ENCODE measurements at places on chromosomes 12 and 14. TPM values are rescaled to one million over a fixed set of nuclear protein-coding genes. Genes with fewer than 3 reads are reported as not detected.

- peaks cover 29% of the 10 kb centered on the region for H3K4me1 ChIP-seq
- peak overlapping the region; percentile 30 for H3K4me3 ChIP-seq
- peaks cover 19% of the 10 kb centered on the region for H3K36me3 ChIP-seq
- H3K27ac ChIP-seq = no peak overlapping the region
- DNase-seq = no peak
- H3K27me3 ChIP-seq = peaks cover 32% of the 10 kb centered on the region
Observed at GRCh38 chr12:53677800-53678148, 1.9 kb upstream of the ATP5MC2 start.

- no peak for DNase-seq
- no peak overlapping the region for H3K27ac ChIP-seq
- H3K36me3 ChIP-seq = no peaks in the 10 kb centered on the region
- no peaks in the 10 kb centered on the region for H3K27me3 ChIP-seq
- no peak overlapping the region for H3K4me3 ChIP-seq
Observed at GRCh38 chr12:85711735-85712390, 124.3 kb downstream of the RASSF9 start.

- no peaks in the 10 kb centered on the region for H3K4me1 ChIP-seq
- no peak overlapping the region for H3K27ac ChIP-seq
- H3K4me3 ChIP-seq = no peak overlapping the region
- DNase-seq = no peak
Observed at GRCh38 chr14:46840944-46841720, 189.6 kb upstream of the RPL10L start.

DNA sequence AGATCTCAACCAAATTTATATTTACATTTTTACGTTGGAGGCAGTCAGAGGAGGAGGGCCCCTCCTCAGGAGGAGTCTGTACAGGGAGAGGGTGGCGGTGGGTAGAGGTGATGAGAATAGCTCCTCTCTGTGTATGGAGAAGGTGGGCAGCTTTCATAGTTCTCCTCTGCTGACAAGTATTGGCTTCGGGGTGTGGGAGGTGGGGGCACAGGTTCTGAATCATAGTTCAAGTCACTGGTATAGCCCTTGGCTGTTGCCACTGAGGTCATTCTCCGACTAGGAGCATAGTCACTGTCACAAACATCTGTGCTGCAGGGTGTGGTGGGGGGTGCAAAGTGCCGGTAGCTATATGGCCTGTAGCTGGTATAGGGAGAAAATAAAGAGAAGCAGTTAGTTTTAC, 50.3 kb downstream of the BCL2L14 start:
- peaks cover 4% of the 10 kb centered on the region for H3K27me3 ChIP-seq
- no peak for DNase-seq
- H3K36me3 ChIP-seq = no peaks in the 10 kb centered on the region

- no peak overlapping the region for H3K4me3 ChIP-seq
- H3K27me3 ChIP-seq = no peaks in the 10 kb centered on the region
- H3K4me1 ChIP-seq = no peaks in the 10 kb centered on the region
- peaks cover 4% of the 10 kb centered on the region for H3K36me3 ChIP-seq
- no peak overlapping the region for H3K27ac ChIP-seq
Observed at GRCh38 chr14:31075144-31075543, 49.0 kb upstream of the STRN3 start.

DNA sequence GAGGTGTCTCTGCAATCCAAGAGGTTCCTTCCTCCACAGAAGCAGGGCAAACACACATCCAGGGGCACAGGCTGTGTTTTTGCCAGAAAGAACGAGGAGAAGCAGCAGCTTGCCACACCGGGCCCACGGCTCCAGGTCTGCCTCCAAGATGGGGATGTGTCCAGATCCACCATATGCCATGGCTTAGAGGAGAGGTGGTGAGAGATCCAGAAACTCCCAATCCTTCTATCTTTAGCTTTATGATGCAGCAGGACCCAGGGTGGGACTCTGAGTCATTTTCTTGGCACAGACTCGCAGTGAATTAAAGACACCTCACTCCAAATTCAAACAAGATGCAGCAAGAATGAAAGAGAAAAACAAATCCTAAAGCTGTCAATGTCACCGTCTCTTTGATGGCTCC, 481.4 kb upstream of the TMEM132C start:
- DNase-seq = no peak
- no peaks in the 10 kb centered on the region for H3K36me3 ChIP-seq
- no peaks in the 10 kb centered on the region for H3K4me1 ChIP-seq
- no peak overlapping the region for H3K4me3 ChIP-seq

DNA sequence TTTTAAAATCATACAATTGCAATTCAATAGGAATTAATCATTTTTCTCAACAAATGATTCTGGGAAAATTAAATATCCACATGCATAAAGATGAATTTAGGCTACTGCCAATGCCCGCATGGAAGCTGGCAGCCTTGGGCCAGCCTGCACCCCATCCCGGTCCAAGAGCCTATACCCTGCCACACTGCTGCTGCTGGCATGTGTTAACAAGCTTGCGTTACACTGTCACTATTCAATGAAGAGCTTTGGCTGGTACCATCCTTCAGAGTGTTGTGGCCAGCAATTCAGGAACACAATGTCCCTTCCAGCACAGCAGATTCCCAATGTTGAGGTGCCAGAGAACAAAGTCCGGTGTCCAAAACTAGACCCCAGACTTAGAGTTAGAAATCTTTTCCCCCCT, 13.6 kb upstream of the TAS2R14 start:
- no peak overlapping the region for H3K27ac ChIP-seq
- peaks cover 13% of the 10 kb centered on the region for H3K4me1 ChIP-seq
- DNase-seq = no peak
- H3K27me3 ChIP-seq = no peaks in the 10 kb centered on the region

- no peaks in the 10 kb centered on the region for H3K27me3 ChIP-seq
- no peak overlapping the region for H3K27ac ChIP-seq
- no peak overlapping the region for H3K4me3 ChIP-seq
- peaks cover 6% of the 10 kb centered on the region for H3K4me1 ChIP-seq
Observed at GRCh38 chr12:92473564-92473963, 229.2 kb upstream of the PLEKHG7 start.

- H3K27me3 ChIP-seq = no peaks in the 10 kb centered on the region
- H3K4me3 ChIP-seq = peak overlapping the region; percentile 89
- DNase-seq = peak; percentile 20
- H3K4me1 ChIP-seq = peaks cover 39% of the 10 kb centered on the region
- H3K36me3 ChIP-seq = no peaks in the 10 kb centered on the region
Observed at GRCh38 chr12:121673013-121673511, 3.6 kb upstream of the MORN3 start.

The NKX2-1 gene
- total RNA-seq = not detected

All from activated CD4-positive, alpha-beta memory T cell treated with anti-CD3 and anti-CD28 coated beads, Interleukin-2, amount 10 ng/mL, durations not matched to agents 7 days and 5 days (primary cell).